ENCODE measurements at places on chromosomes 6 and 20.

GRCh38 chr20:11003341-11003740 is 329.5 kb upstream of the JAG1 start:
- no peak for DNase-seq

DNA sequence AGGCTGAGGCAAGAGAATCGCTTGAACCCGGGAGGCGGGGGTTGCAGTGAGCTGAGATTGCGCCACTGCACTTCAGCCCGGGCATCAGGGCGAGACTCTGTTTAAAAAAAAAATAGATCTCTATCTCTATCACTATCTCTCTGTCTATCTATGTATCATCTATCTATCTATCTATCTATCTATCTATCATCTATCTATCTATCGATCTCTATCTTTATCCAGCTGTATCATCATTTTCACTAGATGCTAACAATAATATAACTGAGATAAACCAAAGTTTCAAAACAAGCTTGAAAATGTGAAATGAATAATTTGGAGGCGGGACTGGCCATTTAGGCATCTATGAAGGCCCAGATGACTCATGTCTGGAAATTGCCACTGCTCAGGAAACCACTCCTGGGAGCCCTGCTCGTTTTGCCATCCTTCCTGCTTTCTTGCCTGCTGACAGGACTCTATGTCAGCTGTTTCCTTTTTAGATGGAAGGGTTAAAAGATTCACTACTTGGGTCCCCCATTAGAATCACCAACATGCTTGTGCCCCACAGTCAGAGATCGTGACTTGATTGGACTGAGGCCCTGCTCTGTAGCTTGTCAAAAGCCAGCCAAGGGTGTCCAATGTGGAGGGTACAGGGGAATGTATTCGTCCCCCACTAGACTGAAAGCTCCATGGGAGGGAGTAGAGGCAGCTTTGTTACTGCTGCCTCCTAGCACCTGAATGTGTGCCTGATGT is 61.7 kb downstream of the UTRN start:
- no peak for DNase-seq

GRCh38 chr6:208364-208763 is 83.9 kb upstream of the DUSP22 start:
- no peak for DNase-seq

DNA sequence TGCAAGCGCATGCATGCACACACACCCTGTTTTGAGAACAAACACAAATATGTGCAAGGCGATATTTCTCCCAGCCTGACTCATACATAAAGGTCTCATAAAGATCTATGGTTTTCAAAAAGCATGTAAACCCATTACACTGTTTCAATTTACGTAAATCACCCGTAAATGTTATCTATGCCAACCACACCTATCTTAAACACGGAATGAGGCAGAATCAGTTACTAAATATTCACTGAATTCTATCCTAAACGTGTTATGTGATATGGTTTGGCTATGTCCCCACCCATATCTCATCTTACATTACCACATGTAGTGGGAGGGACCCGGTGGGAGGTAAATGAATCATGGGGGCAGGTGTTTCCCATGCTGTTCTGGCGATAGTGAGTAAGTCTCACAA is 621.6 kb downstream of the KIF16B start:
- no peak for DNase-seq

DNA sequence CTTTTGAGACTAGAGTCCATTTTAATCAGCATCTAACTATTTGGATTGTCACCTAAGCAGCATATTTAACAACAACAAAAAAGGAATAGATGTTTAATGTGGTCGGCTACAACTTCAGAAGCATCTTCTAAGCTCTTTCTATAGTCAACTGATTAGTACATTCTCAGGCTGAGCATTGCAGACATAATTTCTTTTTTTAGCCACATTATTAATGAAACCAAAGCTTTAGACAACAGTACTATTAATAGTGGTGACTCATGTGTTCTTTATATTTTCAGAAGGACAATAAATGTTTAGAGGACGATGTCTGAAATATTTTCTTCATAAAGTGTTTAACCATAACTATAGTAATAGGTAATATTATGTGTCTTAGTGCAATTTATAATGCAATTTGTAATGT is 52.4 kb downstream of the TPD52L1 start:
- DNase-seq: no peak
